Hippocampal formation (tissue), 2 donors: ENCODE measurements at places on chromosomes 5 and 9.

GRCh38 chr5:87541676-87542075 is 128.9 kb upstream of the CCNH start:
- no peak for DNase-seq

DNA sequence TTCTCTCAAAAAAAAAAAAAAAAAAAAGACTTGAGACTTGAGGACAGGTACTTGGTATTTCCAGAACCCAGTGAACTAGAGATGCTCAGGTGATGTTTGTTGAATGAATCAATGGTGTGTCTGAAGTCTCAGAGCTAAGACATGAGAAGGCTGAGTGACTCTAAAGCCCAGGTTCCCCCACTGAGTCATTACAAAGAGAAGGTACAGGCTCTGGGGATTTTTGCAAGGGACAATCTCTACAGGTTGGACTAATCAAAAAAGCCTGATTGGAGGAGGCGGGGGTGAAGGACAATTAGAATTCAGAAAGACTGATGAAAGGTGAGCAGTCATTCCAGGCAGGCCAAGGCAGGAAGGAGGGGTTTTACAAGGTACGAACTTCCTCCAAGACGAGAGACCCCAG is 8.2 kb upstream of the FABP6 start:
- DNase-seq: no peak

DNA sequence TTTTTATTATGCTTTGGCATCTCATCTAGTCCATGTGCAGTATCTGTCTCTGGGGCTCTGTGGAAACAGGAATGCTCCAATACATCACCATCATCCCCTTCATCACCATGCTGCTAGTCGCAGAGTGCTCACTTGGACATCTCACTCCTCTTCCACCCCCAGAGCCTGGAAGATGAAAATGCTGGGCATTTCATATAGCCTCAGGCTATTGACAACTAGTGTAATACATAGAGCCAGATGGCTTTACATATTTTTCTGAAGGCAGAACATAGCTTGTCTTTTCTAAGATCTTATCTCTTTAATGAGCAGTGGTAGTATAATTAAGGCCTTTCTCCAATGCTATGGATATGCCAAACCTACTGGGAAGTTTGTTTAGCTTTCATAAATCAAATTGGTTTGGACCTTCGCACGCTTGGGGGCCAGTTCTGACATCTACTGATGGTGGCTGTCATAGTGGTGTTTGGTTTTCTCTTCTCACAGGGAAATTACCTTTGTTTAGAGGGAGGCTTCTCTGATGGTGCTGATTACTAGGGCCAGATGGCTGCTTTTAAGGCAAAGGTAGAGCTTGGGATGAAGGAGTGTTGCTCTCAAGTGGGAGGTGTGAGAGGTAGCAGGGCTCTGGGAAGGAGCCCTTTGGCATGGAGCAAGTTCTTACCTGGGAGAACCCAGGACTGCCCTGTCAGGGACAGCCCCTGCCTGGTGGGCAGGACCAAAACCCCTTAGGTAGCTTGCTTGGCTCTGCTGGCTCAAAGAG is 63.1 kb upstream of the CXCL14 start:
- DNase-seq: no peak

DNA sequence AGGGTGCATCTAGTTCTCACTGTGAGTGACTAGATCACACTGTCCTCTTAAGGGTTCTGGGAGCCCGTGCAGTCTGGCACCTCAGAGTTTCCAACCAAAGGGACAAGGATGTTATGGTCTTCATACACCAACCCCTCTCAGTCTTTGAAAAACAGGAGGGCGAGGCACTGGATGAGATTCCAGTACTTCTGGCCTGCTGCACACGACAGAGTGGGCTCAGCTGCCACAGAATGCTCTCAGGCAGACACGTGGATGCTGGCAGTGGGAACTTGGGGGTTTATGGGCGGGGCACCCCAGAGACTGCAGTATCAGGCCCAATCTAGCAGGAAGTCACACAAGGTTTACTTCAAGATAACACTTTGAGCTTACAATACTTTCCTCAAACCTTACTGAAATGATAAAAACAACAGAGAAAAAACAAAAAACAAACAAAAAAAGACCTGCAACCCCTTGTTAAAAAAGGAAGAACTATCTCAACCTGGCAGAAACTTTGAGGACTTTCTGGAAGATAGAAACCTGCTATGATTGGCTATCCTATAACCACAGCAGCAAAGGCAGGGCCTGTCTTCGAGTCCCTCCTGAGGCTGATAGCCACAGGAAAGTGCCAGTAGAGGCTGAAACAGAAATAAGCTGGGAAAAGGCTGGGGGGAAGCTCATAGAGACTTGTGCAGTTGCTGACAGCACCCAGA is 28.3 kb upstream of the TGFBR1 start:
- no peak for DNase-seq

DNA sequence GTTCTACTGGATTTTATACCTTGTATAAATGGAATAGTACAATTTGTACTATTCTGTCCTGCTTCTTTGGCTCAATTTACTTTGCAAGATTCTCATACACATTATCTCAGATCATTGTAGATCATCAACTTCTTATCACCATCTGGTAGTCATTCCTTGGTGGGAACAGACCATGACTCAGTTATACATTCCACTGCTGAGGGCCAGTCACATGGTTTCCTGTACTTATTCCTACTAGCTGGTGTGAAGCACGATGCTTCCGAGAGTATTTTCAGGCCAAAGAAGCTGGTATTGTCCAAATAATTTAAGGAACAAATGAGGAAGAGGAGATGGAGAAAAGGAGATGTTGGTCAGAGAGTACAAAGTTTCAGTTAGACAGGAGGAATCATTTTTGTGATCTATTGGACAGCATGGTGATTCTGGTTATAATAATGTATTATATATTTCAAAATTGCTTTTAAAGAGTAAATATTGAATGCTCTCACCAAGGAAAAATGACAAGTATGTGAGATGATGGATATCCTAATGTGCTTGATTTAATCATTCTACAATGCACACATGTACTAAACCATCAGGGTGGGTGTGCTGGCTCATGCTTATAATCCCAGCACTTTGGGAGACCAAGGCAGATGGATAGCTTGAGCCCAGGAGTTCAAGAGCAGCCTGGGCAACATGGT is 124.1 kb downstream of the SYK start:
- no peak for DNase-seq

DNA sequence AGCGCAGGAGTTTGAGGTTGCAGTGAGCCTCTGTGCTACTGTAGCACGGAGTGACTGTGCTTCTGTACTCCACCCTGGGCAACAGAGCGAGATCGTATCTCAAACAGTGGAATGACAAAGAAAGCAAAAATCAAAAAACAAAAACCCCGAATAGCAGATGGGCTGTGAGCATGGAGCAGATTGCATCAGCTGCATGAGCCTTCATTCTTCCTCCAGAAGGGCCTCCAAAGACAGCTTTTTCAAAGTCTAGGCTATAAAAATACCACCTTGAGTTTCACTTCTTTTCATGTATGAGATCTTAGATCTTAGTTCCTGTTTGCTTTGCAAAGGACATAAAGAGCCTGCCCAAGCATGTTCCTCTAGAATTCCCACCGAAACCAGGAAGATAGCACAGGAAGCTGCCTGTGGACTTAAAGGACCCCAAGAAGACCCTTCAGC is 15.0 kb upstream of the HSPB3 start:
- DNase-seq: no peak

GRCh38 chr5:109307951-109308350 is 101.8 kb downstream of the PJA2 start:
- no peak for DNase-seq

DNA sequence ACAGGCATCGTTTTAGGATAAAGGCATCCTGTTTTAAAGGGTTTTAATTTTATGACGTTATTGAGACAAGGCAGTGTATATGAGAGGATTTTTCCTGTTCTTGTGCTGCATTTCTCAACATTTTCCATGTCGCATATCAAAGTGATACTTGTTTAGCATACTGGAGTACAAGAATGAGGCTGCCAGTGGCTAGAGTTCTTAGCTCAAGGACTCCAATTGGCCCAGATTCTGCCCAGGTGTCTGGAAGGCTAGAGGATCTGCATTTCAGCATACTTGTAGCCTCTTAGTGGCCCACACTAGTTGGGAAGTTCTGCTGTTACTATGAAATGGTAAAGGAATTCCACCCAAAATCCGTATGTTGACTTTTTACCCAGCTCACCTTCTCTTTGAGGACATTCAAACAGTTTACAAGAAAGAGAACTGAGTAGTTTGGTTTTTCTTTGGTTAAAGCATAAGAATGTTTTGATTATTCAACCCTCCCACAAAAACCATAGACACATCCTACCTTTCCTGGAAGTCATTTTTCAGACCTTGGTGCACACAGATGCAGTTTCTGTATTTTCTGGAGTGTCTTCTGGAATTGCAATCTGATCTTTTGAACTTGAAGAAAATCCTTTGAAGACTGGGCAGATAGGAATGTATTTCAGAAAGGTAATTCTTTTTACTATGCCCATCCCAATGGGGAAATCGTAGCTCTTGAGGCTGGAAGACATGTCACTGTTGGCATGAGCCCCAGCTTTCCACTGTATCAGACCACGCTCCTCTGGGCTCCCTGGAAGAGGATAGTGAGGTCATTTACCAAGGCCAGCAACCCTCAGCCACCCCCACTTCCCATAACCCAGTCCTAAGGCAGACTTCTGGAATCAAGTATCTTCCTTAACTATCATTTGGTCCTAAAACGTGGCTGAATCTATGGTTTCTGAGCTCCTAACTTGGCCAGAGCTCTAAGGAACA is 11.3 kb downstream of the SLC23A1 start:
- DNase-seq: no peak

GRCh38 chr5:31492869-31493268 is 39.0 kb downstream of the DROSHA start:
- no peak for DNase-seq

DNA sequence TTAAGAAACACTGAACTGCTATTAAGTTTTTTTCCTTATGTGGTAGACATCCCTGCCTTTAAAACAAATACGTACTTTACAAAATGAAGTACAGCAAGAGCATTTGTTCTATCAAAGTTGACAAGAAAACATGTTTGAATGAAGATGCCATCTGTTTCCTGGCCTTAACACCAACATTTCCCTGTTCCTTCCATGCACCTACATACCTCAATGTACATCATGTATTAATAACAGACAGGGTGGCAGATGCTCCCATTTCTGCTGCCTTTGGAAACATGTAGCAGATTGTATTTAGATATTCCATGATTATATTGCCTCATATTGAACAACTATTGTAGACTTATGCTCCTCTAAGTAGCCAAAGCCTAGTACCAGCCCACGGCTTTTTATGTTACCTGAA is 104.4 kb downstream of the PJA2 start:
- DNase-seq: no peak

- DNase-seq: no peak
Measured at GRCh38 chr9:32431940-32432555, 47.6 kb downstream of the ACO1 start.

DNA sequence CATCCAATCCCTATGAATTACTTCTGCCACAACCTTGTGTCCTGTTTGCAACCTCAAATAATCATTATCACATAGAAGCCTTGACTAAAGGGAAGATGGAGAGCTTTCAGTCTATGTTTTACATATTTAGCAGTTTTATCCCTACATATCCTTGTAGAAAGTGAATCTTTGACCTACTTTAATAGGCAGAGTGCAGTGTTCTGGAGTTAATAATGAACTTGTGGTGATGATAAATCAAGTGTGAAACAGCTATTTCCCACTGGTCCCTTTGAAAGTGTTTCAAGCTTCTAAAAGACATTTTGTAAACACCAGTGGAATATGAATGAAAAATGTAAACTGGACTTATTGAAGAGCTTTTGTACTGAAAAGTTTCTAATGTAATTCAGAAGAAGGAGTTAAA is 406.7 kb downstream of the GABRG2 start:
- no peak for DNase-seq

DNA sequence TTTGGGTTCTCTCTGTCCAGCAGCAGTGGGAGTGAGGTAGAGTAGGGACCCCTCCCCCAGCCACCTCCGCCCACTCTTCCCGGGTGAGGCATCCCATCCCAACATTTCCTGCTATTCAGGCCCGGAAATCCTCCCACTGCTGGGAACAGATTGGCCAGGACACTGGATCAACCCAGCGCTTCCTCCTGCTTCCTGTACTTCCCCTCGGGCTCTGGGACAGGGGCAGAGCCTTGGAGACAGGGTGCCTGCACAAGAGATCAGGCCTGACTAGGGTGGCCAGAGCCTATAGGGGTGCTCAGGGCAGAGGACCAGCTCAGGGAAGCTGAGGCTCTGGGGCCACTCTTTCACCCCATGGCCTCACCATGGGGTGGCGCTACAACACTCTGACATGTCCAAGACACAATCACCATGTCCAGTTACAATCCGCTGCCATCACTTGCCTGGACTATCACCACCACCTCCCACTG is 14.5 kb downstream of the SH2D3C start:
- no peak for DNase-seq

- DNase-seq: no peak
Measured at GRCh38 chr9:16063241-16063591, 510.4 kb downstream of the CCDC171 start.

GRCh38 chr5:127898551-127899213 is 184.9 kb upstream of the SLC12A2 start:
- no peak for DNase-seq

- no peak for DNase-seq
Measured at GRCh38 chr9:70405808-70406433, 8.5 kb downstream of the KLF9 start.

- DNase-seq: no peak
Measured at GRCh38 chr5:159105145-159106053, 5.7 kb upstream of the EBF1 start.

GRCh38 chr5:73745836-73746235 is 119.8 kb downstream of the ARHGEF28 start:
- DNase-seq: no peak

DNA sequence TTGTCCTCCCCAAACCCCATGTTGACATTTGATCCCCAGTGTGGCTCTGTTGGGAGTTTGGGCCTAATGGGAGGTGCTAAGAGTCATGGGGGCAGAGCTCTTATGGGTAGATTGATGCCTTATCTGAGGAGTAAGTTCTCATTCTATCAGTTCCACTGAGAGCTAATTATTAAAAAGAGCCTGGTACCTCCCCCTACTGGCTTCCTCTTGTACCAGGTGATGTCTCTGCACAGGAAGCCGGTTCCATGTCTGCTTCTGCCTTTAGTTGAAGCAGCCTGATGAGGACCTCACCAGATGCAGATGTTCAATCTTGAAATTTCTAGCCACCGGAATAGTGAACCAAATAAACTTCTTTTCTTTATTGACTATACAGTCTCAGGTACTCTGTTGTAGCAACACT is 10.8 kb downstream of the GABRB2 start:
- no peak for DNase-seq

- DNase-seq: no peak
Measured at GRCh38 chr5:114830114-114830513, 339.6 kb downstream of the TRIM36 start.

DNA sequence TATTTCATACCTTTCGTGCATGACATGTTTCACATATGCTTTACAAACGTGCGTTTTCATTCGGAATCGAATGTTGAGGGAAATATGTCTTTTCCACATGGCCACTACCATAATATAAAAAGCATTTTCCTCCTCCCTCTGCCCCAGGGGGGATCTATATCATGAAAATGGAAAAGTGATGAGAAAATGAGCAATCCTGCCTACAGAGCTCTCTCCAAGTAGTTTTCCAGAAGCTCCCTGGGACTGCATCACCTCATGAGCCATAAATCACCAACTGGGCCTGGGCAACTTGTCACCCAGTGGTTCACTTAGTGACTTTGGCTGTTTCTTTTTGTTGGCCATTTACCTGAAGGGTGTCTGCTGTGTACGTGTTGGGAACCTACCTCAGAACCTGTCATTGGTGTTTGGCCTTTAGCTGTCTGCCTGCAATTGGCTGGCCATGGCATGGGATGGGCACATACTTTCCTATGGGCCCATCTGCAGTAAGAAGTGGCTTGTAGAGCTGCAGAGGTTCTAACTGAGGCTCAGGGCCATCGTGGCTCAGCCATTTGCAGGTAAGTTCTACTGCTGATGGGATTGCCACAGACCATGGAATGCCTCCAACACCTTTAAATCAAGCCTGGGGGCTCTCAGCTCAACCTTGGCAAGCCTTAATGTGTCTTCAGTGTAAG is 9.5 kb upstream of the TIFAB start:
- no peak for DNase-seq
